ENCODE measurements at places on chromosomes 16 and 17.

GRCh38 chr16:57588831-57589230 lies 39.6 kb upstream of the ADGRG1 start:
- DNase-seq = no peak

DNA sequence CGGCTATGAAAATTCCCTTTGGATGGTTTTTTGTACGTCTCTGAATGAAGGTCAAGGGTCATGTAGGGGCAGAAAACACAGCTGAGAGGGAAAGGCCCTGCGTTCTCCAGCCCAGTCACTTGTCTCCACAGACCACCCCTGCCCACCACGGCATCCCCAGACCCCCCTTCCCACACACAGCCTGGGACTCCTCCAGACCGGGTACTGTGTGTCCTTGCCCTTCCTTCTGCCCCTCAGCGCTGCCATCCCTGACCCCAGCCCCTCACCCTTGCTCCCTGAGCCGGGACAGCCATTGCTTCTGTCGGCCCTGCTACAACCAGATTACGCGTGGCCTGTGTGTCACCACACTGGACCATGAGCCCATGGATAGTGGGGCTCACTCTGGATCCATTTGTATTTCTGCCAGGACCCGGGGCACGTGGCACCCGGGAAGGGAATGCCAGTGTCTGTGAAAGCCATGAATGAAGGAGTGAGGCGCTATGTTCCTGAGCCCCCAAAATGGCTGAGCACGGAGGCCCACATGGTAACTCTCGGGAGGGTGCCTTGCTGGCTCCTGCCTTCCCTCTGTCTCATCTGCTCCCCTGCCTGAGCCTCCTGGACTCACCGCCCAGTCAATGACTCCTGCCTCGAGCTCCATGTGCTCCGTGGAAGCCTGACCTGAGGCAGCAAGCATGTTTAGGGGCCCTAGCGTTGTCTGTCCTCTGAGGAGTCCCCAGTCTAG lies 139.1 kb upstream of the FOXF1 start:
- no peak for DNase-seq

DNA sequence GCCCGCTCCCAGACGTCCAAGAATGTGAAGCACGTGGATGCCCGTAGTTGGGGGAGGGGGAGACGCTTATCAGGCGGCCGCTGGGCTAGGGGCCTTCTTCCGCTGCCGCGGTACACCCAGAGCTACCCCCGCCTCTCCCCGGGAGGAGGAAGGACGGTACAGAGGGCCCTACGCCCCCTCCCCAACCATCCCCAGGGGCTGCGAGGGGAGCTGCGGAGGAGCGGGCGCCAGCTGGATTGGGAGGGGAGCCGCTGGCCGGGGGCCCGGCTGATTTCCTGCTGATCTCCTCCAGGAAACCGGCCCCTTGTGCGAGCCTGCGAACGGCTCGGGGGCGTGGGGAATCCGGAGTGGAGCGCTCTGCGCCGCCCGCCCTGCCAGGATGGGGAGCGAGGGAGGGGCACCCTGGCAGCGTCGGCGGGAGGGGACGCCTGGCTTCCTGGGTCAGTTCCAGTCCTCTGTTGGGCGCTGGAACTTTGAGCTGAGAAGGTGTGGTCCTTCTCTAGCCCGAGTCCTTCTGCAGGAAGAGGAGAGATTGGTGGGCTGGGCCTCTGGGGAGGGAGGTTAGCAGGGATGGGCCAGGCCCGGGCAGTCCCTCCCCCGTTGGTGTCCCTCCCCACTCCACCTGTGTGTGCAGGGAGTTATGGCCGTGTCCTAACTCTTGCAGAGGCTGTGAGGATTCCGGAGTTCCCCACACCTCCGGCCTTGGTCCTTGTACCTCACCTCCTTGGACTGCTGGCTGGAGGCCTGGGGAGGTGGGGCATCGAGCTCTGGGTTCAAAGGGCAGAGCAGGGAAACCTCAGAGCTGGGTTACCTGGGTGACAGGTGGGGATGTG lies 19.2 kb downstream of the GJD3 start:
- DNase-seq = no peak

DNA sequence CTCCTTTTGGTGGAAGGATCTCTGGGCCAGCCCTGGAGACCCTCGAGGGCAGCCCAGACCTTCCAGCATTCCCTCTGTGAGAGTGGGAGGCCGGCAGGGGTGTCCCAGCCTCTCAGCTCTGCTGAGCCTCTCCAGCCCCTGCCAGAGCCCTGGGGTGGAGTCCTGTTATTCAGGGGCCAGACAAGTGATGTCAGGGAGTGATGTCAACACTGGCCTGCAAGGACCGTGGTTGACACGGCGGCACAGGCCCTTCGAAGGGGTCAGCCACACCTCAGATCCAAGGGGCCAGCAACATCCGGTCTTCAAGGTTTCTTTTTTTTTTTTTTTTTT lies 231.2 kb downstream of the KATNIP start:
- no peak for DNase-seq

DNA sequence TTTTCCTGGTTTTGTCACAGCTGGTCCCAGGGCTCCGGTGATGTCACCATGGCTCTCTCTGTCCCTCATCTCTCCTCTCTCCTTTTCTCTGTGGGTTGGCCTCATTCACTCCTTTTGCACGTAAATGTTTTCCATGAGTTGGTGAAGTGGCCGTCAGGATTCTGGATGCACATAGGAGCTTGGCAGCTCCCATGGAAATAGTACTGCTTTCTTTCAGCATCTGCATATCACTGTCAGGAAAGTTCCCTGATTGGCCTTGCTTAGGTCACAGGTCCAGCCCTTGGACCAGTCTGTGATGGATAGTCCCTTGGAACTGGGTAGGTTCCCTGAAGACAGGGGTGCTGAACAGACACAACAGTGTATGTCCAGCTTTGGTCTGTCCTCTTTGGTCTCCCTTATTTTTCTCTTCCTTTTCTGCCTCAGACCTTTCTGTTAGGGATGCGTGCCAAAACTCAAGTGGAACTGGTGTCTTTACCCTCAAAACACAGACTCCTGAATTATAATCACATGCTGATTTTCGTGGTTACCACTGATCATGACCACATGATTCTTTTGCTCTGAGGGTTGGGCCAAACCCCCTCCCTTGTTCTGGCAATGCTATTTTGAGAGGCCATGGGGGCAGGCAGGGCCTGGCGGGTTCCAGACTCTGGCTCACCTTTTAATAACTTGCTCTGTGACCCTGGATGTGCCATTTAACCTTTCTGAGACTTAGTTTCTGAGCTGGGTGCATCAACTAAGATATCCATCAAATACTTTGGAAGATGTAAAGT lies 99.0 kb downstream of the MSI2 start:
- DNase-seq = no peak

- DNase-seq = no peak
These were observed 2.9 kb upstream of the EPX start for GRCh38 chr17:58189436-58190146.

DNA sequence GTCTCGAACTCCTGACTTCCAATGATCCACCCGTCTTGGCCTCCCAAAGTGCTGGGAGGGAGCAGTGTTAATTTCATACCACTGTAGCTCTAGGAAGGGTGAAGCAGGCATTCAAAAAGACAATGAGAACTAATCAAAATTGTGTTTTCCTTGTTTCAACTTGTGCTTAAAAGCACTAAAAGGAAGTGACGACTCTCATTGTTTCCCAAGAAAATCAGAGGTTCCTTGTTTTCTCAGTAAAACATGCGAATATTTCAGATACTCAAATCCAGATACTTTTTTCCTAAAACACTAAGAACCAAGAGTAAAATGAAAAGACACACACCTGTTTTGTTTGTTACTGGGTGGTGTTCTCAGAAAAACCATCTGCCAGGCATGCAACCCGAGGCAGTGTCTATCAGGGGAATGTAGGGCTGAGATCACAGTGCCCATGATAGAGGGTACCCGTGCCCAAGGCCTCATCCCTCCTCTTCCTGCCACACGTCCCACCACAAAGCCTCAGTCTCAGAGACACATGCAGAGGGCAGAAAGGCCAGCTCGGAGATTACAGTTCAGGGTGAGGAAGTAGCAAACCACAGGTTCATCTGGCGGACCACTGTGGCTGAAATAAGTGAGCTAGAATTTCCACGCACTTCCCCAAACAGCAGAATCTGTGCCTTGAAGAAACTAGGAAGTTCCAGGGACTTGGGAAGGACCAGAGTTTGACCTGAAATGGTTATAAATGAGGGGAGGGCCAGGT lies 33.7 kb downstream of the GINS3 start:
- no peak for DNase-seq

DNA sequence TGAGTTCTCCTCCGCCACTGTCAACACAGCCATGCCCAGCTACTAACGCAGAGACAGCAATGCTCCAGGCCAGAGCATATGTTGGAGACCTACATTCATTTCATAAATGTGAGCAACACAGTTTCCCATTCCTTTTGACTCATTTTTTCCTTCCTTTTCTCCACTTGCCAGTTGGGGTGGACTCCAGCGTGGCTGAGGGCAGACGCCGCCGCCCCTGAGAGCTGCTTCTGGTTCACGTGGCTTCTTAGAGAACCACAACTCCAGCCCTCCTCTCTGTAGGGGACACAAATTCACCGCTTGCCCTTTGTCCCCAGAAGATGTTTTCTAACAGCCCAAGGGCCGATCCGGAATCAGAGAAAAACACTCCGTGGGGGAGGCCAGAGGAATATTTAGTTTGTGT lies 45.8 kb upstream of the ZCCHC14 start:
- DNase-seq = no peak

DNA sequence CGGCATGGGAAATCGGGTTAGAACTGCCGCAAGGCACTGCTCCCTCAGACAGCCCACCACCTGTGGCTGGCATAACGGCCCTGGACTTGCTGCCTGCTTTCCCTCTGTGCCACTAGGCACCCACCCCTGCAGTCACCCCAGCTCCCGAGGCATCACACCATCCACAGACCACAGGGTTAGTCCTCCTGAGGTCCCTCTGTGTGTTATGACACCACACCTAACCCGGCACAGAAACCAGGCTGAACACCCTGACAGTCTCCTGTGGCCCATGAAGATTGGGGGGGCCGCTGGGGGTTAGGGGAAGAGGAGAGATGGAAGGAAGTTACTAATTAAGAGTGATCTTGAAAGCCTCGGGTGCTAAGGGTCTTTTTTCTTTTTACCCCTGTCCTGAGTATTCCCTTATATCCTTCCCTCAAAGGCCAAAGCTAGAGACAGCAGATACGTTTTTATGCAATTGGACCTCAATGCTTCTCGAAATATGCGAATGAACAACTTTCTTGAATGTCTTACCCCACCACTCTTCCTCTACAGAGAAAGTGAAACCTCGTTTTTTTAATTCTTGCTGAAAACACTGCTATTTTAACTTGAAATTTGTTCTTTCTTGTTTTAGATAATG lies 7.0 kb downstream of the CYTH1 start:
- DNase-seq = no peak

GRCh38 chr16:79835194-79835593 lies 234.7 kb upstream of the MAF start:
- no peak for DNase-seq

DNA sequence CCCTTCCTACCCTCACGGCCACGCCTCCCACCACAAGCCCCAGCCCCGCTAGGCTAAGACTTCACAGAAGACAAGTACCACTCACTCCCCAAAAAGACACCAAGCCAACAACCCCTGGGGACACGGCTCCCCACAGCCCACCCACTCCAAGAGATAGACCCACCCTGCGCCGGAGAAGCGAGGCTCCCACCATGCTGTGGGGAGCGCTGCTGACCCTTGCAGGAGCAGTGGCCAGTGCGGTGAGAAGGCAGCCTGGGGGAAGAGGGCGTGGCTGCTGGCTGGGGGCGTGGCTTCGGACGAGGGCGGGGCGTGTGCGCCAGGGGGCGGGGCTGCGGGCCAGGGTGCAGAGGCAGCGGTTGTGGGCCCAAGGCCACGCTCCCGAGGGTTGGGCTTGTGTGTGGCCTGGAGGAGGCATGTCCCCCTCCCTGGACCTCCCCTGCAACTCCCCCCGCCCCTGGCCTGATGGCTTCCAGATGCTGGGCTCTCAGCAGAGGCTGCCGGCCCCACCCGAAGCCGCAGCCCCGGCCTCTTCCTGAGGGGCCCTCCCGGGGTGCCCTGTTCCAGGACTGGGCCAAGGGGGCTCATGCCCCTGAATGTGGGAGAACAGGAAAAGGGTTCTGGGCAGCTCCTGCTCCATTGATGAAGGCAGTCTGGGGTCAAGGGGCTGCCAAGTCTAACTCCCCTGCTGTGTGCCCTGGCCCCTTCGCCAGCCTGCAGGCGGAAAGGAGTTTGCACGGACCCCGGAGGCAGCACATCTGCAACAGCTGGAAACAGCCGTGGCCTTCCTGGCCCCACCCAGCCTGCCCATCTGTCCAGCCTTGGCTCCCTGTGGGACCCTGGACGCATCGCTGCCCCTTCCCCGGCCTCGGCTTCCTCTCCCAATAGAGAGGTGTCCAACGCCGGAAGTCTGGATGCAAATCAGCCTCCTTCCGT lies 9.1 kb downstream of the TFAP4 start:
- DNase-seq = no peak
